ENCODE measurements at places on chromosomes 6 and 20.

GRCh38 chr20:48126227-48126740, 341.0 kb upstream of the SULF2 start:
- DNase-seq: no peak

- DNase-seq: no peak
These were observed 88.1 kb downstream of the GRM4 start for GRCh38 chr6:34057790-34058189.

DNA sequence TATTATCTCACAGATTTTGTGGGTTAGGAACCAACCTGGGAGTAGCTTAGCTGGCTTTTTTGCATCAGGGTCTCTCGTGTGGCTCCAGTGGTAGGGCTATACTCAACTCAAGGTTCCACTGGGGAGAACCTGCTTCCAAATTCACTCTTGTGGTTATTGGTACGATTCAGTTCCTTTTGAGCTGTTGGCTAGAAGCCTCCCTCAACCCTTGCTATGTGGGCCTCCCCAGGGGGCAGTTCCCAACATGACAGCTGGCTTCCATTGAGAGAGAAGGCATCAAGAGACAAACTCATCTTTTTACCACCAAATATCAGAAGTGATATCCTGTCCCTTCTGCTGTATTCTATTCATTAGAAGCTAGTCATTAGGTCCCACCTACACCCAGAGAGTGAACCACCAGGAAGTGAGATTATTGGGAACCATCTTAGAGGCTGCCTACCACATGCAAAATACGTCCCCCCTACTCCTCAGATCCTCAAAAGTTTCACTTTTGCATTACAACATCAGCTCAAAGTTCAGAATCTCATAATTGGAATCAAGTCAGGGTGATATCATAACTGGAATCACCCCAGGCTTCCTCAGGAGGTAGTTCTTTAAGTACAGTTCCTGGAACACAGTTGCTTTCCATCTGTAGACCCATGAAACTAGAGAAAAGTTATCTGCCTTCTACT, 30.9 kb downstream of the MKKS start:
- DNase-seq: no peak

- DNase-seq: no peak
These were observed 150.0 kb upstream of the SPACA1 start for GRCh38 chr6:87897663-87898062.

DNA sequence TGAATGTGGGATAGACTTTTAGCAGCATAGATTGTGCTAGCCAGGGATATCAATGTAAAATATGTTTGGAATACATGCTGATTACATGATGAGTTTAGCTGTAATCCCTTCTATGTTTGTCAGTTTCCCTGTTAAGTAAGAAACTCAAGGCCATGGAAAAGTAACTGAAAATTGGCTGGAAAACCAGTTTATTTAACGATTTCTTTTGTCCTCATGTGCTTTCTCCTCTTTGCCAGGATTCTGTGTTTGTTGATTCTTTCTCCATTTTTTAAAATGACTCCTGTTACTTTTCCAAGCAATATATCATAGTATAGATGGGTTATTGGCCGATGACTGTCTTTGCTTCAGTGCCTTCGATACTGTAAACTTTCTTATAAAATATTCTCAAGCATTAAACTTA, 87.5 kb downstream of the SAMD5 start:
- no peak for DNase-seq

- no peak for DNase-seq
These were observed 35.4 kb upstream of the SSTR4 start for GRCh38 chr20:22999756-23000155.

DNA sequence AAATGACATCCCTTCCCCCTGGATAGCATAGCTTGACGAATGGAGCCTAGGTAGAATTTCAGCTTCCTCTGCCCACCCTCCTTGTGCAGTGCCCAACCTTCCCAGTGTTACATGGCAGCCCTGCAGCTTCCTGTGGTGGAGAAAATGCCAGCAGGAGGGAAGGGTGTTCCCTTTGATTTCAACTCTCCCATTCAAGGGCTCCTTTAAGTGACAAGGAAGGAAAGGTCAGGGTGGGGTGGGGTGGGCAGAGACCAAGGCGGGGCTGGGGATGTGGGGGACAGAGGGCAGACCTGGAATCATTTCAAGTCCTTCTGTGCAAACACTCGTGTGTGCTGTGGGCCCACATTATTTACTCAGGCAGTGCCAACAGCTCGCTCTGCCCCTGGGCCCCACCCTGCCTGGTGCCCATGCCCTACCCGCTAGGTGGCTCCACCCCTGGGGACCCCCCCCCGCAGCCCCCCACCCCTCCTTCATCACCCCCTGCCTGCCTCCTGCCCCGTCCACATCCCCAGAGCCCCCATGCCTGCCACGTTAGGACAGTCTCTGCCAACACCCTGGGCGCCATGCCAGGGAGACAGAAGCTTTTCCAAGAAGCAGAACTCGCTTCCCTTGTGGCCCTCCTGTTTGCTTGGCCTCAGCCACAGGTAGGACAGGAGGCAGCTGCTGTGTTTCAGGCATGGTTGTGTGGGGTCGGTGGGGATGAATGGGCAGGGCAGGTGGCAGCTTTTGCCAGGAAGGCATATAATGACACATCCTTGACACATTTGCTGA, 9.4 kb downstream of the SPDEF start:
- DNase-seq: no peak

- no peak for DNase-seq
These were observed 176.1 kb downstream of the ID4 start for GRCh38 chr6:20013066-20013861.

DNA sequence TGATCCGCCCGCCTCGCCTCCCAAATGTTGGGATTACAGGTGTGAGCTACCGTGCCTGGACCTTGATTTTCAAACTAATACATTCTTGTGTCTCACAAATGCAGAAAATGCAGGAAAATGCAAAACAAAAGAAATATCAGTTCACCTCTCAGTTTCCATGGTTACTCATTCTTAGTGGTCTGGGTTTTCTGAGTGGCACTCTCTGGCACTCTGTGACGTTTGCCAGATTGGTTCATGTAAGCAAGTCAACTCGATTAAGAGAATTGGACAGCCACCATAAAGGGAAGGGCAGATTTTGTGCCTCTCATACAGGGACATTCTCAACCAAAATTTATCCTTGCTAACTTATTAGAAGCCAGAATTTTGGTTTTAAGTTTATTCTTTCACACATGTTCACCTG, 8.6 kb downstream of the CMTR1 start:
- no peak for DNase-seq

GRCh38 chr6:13479971-13480434, 7.4 kb downstream of the GFOD1 start:
- DNase-seq: no peak

- DNase-seq: no peak
These were observed 50.2 kb downstream of the TBC1D7 start for GRCh38 chr6:13278164-13278563.

- no peak for DNase-seq
These were observed 7.7 kb upstream of the SLC35A1 start for GRCh38 chr6:87465051-87465450.

- DNase-seq: no peak
These were observed 5.5 kb upstream of the PRIM2 start for GRCh38 chr6:57312004-57312345.

DNA sequence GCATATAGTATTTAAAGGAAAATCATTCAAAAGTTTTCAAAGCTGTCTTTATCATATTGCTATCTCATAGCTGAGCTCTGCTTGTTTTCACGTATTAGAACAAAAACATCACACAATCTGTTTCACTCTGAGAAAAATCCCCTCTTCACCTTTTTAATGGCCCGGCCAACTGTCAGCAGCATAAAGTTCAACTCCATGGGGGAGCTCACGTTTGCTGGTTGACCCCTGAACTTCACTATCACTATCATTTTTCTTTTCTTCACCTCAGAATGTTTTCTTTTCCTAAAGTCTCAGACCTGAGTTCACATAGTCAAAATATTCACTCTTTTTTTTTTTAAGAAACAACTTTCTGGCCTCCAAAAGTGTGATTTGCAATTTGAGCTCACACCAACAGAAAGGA, 374.4 kb upstream of the MARCKS start:
- no peak for DNase-seq

DNA sequence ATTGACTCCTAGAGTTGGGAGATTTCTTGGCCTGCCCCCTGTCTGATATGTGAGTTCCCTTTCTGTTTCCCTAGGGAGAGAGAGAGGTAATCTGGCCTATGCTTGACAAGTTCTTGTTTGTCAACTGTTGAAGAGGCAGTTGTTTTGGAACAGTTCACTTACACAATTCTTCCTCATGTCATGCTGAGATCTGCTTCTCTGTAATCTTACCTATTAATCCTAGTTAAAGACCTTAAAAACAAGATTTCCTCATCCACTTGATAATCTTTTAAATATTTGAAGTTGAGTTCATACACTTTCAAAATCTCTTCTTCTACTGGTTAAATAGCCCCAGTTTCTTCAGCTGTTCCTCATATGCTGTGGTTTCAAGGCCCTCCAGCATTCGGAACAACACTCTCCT, 89.9 kb downstream of the FIG4 start:
- DNase-seq: no peak

- DNase-seq: no peak
These were observed 47.7 kb upstream of the SNX9 start for GRCh38 chr6:157775376-157775775.

DNA sequence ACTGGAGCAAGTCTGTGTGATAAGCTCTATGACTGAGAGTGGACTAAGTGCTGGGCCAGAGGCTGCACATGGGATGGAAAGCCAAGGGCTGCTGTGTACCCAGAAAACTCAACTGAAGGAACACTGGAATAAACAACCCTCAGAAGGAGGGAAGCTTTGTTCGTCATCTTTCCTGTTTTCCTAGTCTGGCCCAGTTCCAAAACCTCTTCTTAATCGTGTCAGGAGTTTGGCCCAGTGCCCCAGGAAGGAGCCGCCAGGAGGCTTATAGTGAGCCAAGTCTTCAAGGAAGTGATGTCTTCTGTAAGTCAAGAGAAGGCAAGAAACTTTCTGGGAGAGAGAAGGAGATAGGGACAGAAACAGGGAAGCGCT, 23.3 kb upstream of the TOP1 start:
- no peak for DNase-seq

DNA sequence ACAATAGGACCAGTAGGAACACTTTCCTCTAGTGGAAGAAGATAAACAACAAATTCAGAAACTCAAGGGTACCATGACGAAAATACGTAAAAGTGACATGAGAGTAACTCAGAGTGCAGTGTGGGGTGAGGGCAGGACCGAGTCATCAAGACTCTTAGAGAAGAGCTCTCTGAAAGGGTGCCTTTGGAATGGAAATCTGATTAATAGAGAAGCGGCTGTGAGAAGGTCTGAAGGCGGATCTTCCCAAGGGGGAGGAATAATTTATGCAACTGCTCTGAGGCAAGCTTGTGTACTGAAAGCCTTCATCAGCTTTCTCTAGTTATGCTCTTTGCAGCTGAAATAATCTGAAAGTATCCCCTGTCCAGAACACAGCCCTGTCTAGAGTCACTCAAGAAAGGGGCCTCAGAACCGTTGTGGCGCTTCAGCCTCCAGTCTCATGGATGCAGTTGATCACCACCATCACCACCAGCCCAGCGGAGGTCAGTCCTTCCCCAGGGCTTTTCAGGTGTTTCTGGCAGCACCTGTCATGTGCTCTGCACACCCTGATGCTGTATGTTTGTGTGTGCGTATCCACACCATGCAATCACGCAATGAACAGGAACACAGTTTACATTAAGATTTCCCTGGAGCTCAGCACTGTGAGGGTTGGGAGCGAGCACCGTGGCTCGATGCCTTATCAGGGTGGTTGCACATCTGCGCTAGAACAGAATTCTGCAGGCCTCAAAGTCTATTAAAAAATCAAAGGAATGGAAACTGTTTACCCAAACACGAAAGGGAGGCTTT, 396.5 kb downstream of the SMOC2 start:
- no peak for DNase-seq

DNA sequence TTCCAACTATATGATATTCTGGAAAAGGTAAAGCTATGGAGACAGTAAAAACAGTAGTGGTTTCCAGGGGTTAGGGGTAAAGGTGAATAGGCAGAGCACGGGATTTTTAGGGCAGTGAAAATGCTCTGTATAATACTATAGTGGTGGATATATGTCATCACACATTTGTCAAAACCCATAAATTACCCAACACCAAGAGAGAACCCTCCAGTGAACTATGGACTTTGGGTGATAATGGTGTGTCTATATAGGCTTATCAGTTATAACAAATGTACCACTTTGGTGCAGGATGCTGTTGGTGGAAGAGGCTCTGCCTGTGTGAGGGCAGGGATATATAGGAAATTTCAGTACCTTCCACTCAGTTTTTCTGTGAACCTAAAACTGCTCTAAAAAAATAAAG, 149.9 kb downstream of the GPX5 start:
- DNase-seq: no peak

All from NCI-H1436 treated with DMSO at 0.1 percent for 48 hours (cell line).